Nephron progenitor cell (in vitro differentiated cells): ENCODE measurements at places on chromosomes 13 and 19.
A peak's percentile ranks its signal among the peaks of the same experiment; 100 is the strongest.

DNA sequence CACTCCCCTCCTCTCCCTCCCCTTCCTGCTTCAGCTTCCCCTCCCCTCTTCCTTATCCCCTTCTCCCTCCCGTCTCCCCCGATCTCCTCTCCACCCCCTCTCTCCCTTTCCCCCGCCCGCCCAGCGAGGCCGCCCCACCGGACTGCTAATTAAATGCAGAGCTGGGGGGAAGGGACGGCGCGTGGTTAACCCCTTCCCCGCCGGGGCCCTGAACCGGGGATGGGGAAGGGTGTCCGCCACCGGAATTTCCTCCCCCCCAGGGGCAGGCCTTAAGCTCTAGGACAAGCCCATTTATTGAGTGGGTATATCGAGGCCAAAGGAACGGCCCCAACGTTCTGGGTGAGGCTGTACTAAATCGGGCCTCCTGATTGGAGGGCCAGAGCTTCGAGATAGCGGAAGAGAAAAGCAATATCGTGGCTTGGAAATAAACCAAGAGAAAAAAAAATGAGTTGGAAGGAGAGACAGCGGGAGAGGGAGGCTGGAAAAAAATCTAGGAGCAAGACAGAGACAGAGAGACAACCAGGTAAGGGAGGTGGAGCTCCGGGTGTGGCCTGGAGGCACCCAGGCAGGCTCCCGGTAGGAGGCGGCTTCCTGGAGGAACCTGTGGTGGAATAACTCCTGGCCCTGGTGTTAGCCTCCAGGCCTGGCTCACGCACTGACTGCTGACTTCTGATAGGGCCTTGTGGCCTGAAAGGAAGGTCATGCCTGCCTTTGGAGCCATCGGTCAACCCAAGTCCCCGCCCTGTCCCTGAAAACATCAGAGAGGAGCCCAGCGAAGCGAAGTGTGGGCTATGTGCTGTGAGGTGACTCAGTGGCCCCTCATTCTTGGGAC, 11.6 kb upstream of the JUND start:
- DNase-seq = peak; percentile 79

DNA sequence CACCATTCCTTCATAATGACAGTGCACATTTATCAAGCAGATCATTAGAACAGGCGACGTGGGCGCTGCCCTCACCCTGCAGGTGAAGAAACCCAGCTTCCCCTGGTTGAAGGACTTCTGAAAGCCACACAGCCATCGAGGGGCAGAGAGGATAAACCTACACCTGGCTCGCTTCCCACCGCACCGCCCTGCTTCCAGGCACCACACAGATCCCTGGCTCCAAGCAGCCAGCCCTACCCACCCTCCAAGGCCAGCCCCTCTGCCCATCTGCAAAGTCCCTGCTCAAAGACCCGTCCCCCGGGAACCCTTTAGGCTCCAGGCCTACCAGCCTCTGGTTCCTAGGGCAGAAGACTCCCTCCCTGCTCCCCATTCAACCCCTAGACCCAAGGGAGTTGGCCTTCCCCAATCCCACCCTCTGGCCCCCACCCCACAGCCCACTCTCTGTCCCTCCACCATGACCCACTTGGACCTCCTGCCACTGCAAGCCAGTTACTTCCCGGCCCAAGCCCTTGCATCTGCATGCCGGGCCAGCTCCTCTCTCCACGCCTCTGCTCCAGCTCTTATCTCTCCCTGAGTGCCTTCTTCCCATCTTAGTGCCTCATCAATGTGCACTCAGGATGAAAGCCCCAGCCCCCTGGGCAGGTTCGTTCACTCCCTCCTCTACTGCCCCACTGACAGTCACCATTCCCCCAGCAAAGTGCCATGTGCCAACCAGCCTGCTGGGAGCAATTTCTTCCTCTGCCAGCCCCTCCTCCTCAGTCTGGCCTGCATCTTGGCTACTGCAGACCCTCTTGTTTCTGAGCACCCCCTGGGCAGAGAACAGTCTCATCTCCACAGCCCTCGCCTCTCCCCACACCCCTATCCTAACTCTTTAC, 28.0 kb downstream of the PEPD start:
- DNase-seq = no peak

DNA sequence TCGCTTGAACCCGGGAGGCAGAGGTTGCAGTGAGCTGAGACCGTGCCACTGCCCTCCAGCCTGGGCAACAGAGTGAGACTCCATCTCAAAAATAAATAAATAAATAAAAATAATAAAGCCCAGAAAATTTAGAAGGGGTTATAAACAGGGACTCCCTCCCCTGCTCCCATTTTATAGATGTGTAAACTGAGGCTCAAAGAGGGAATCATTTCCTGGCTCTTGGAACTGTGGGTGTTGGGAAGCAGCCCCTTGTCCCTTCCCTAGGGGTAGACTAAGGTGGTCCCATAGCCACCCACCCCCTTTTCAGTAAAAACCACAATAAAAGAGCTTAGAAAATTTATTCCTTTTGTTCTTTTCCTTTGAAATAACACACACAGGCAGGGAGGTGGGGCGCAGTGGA, 6.2 kb upstream of the SLC25A41 start:
- DNase-seq = no peak

- peak; percentile 47 for DNase-seq
Measured at GRCh38 chr19:570937-571565, 1.3 kb upstream of the BSG start.

- no peak for DNase-seq
Measured at GRCh38 chr19:23260956-23261355, 10.8 kb upstream of the ZNF724 start.

GRCh38 chr13:50589651-50590054, 253.8 kb downstream of the DLEU7 start:
- no peak for DNase-seq

DNA sequence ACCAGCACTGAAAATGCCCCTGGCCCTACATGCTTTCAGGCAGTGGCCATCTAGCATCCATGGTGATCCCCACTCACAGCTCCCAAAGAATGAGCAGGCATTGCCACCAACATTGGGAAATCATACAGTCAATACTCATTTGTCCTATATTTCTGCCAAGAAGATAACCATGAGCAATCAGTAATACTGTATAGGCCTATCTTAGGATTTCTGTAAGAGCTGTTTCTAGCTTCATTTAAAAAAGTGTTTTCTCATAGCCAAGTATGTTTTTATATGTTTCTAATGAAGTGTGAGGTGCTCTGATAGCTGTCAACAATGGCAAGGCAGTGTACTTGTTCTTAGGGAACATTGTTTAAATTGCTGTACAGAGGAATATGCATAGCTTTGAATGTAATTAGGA, 428.7 kb downstream of the FGF9 start:
- no peak for DNase-seq

GRCh38 chr19:57245959-57246358, 5.5 kb downstream of the ZNF805 start:
- no peak for DNase-seq

- DNase-seq = peak; percentile 38
Measured at GRCh38 chr19:35000647-35001501, 751 bp downstream of the GRAMD1A start.

- DNase-seq = no peak
Measured at GRCh38 chr13:67143544-67144115, 86.5 kb downstream of the PCDH9 start.

GRCh38 chr13:30830638-30830965, 75.5 kb upstream of the MEDAG start:
- DNase-seq = no peak

GRCh38 chr13:110387451-110388107, 80.5 kb downstream of the COL4A2 start:
- DNase-seq = peak; percentile 33

DNA sequence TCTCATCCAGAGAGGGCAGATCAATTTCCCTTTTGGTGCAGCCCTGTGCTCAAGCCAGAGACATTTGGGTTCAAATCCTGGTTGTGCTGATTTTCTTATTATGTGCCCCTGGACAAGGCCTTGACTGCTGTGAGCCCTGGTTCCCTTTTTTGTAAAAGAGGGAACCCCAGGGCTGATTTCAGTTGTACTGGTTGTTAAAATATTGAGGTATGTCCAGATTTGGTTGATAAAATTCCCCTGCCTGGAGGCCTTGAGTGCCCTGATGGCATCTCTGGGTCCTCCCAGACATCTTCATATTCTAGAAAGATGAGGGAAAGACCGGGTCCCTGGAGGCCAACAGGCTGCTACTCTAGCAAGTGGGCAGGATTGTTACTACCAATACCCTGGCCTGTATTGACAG, 14.4 kb upstream of the PLAUR start:
- no peak for DNase-seq

DNA sequence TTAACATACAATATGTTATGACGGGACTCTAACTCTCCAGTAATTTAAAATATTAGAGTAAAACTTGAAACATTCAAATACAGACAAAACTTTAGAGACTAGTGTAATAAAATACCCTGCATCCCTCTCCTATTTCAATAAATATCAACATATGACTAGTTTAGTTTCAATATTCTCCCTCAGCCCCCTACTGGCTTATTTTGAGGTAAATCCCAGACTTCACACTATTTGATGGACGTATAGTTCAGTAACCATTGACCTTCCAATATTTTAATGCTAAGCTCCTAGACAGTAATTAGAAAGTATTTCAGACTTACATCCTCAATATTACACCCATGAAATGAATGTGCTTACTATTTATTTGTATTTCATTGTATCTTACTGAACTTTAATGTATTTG, 180.7 kb upstream of the STARD13 start:
- DNase-seq = no peak

- no peak for DNase-seq
Measured at GRCh38 chr13:46796129-46796514, 839 bp downstream of the ESD start.

GRCh38 chr13:52187029-52187423, 27.6 kb upstream of the NEK3 start:
- DNase-seq = no peak

DNA sequence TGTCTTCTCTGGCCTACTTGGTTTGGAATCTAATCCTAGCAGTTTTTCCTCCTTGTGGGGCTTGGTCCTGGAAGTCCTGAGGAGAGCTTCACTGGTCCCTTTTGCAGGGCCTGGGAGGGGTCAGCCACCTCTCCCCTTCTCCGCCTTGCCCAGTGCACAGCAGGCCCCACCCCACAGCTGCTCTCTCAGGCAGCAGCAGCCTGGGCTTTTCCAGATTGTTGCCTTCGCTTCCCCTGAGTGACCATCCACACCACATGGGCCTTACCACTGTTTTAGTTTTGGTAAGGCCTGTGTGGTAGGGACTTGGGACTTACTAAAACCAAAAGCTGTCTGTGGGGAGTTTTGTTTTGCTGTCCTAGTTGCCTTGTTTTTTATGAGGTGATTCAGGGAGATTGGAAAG, 11.5 kb downstream of the MPHOSPH8 start:
- DNase-seq = no peak

DNA sequence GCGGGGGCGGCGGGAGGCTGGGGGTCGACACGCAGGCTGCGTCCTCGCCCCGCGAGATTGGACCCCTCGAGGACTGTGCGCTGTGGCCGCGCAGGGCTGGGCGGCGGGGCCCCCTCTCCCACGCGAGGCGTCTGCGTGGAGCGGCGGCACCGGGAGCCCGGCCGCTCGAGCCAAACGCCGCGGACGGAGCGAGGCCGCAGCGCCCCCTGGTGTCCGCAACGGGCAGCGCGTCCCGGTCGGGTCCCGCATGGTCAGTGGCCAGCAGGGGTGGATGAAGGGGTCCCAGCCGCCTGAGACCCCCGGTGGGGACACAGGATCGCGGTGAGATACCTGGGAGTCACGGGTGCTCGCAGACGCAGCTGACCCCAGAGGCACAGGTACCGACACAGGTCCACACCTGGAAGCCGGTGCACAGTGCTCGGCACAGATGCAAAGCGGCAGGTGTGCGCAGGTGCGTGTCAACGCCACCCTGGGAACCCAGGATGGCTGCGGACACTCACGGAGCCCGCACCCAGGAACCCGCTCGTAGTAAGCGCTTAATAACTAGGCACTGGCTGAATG, 2.1 kb upstream of the CIRBP start:
- peak; percentile 90 for DNase-seq

- peak; percentile 58 for DNase-seq
Measured at GRCh38 chr19:44653977-44654774, 10.5 kb downstream of the PVR start.
